ENCODE measurements at places on chromosomes 2 and 18.

DNA sequence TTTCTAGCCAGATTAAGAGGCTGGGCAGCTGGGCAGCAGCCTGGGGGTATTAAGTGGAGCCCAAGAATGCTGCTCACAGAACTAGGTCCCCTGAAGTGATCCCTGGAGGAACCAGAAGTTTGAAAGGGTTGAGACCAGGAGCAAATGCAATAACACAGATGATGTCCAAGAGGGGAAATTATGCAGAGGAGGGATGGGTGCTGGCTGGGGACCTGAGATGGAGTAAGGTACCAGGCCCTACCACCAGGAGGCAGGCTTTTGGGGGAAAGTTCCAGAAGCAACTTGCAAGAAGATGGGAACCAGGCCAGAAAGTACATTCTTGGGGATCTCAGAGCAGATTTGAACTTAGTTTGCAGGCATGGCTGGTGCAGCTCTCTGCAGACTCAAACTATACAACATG, 175.1 kb downstream of the NCK2 start:
- DNase-seq, result peak; percentile 36

DNA sequence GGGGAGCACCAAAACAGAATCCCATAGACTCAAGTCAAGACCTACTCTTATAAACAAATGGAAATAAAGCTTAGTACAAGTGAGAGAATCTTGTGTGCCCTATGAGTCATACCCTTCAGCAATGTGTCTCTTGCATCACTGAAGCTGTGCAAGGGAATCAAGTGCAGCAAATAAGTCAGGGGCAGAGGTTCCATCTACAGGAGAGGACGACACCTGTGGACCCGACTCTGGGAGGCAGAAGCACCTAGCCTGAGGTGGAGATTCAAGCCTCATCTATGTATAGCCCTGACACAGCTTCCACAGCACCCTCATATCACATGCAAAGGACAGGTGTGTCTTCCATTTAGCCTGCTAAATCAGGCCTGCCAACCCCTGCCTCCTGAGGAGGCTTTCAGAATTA, 298.2 kb downstream of the CNTNAP5 start:
- no peak for DNase-seq

GRCh38 chr2:224776795-224777558, 60.8 kb upstream of the CCDC195 start:
- no peak for DNase-seq

- DNase-seq, result no peak
These were observed 348.0 kb downstream of the GPD2 start for GRCh38 chr2:156784020-156784701.

DNA sequence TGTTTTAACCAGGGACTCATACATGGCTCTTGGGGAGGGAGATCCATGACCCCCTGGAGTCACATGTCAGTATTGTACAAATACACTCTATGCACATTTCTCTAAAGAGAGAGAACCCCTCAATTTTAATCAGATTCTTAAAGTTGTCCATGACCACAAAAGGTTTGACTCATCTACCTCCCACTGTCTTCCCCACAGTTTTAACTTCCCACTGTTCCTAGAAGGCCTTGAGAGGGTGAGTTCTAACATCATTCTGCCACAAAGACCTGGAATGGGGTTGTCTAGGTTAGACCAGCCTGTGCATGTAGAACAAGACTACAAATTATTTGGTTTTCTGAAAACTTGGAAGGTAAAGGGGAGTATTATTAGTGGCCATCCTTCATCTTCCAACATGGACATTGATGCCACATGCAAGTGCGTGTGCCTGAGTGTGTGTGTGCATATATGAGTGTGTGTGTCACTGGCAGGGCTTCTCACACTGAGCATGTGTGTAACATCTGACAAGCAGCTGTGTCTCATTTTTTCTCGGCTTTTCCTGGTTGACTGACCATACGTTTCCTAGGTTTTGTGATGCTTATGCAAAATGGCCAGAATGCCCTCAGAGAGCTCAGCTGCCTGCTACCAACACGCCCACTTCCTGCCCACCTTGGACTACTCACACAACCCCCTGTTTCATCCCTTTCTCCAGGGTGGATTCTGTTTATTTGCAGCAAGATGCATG, 94.6 kb upstream of the LGALSL start:
- DNase-seq, result peak; percentile 30

DNA sequence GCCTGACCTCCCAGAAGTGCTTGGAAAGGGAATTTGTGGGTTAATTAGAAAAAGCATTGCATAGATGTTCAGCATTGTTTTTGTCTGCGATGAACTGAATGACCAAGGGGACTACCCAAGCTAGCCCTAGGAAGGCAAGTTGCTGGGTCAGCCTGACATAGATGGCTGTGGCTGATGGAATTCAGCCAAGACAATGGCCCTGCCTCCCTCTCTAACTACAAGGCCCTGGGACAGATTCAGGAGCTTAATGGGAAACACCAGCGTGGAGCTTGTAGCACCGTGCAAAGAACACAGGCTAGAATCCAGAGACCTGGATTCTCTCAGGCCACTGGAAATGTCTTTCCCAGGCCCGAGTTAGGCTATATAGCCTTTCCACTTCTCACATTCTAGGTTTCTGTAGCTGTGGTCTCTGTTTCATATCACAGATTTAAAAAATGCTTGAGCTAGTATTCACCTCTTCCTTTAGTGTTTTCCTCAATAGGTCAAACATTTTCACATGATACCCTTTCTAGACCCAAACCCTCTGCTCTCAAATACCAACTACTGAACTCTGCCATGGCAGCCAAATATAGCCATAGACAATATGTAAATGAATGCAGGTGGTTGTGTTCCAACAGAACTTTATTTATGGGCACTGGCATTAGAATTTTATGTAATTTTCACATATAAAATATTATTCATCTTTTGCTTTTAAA, 294.3 kb upstream of the MEX3C start:
- DNase-seq, result no peak

DNA sequence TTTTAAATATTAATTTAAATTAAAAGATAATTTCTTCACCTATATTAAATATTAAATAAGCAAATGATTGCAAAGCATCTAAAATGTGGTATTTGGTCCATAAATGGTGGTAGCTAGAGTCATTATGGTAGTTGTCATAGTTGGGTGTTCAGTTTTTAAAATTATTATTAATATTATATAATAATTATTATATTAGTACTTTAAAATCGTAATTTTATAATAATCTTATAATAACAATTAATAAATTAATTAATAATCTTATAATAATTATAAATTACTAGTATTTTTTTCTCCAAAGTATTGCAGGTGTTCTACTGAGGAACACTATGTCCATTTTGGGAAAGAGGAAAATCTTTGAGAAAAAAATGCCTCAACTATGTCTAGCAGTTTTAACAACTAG, 835.5 kb upstream of the GCFC2 start:
- DNase-seq, result no peak

DNA sequence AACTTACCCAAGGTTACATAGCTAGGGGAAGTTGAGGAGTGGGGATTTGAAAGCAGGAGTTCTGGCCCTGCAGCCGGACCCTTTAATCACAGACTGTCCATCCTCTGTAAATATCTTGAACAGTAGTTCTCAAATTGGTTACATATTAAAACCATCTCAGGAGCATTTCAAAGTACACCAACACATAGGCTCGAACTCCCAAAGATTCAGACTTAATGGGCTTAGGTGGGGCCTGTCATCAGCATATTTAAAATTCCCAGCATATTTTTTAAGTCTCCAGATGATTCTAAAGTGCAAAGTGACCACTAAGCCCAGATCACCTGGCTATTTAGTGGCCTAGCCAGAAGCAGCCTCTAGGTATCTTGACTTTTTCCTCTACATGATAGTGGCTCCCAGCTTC, 192.2 kb downstream of the ZNF385B start:
- no peak for DNase-seq

GRCh38 chr2:43637030-43637803, at the start of gene PLEKHH2:
PLEKHH2 (plus strand) TSS chr2:43637260; CDS start chr2:43644674, 7,414 bp downstream.
- DNase-seq, result peak; percentile 80

- DNase-seq, result no peak
These were observed 20.4 kb downstream of the EDAR start for GRCh38 chr2:108968619-108969018.

- no peak for DNase-seq
These were observed 209.4 kb upstream of the SP5 start for GRCh38 chr2:170505631-170506275.

- DNase-seq, result no peak
These were observed 21.2 kb downstream of the TGFA start for GRCh38 chr2:70532244-70532935.

DNA sequence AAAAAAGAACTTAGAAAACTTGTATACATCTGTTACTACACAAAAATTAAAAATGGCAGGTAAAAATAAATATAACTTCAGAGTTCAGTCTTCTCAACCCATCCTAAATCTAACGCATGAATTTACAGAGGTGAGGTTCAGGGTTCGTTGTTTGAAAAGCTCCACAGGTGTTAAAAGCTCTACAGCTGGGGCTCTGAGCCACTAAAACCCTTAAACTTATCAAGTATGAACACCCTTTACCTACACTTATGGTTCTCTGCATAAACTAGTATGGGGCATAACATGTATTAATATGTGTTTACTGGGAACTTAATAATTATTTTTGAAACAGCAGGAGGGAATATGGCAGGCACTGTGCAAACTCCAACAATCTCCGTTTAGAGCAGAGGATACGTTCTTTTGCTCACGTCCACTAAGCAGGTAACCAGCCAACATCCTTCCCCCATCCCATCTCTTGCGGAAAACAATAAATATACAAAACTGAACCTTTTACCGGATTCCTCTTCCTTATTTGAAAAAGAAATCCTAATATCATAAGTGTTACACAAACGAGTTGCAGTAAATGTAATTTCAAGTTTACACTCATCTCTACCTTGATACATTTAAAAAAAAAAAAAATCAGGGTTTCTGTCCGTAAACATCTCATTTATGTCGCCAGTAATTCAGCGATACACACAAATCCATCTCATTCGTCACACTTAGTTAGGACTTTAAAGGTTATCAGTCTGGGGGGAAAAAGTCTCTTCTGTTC, 1.3 kb downstream of the PIAS2 start:
- no peak for DNase-seq

GRCh38 chr18:21040466-21040865, 71.1 kb downstream of the ROCK1 start:
- DNase-seq, result no peak

GRCh38 chr2:7722212-7722910, 805.1 kb downstream of the RNF144A start:
- DNase-seq, result no peak

DNA sequence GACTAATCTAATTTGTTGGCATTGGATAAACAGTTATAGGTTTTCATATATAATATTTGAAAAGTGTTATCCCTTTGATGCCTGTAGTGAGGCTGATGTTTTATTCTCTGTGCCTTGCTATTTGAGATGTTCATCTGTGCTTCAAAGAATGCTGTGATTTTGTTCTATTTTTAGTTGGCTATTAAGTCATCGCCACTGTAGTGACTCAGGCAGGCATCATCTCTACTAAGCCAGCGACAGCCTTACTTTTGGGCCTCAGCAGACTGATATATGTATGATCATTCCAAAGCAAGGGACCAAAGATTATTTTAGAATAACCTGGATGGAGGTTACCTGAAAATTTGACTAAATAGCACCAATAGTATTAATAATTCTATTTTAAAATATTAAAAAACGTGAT, 1674.5 kb upstream of the NXPH2 start:
- no peak for DNase-seq

GRCh38 chr2:203572316-203572715, 37.2 kb upstream of the RAPH1 start:
- DNase-seq, result no peak

- no peak for DNase-seq
These were observed 38.7 kb downstream of the PTGR3 start for GRCh38 chr18:75170022-75170789.

DNA sequence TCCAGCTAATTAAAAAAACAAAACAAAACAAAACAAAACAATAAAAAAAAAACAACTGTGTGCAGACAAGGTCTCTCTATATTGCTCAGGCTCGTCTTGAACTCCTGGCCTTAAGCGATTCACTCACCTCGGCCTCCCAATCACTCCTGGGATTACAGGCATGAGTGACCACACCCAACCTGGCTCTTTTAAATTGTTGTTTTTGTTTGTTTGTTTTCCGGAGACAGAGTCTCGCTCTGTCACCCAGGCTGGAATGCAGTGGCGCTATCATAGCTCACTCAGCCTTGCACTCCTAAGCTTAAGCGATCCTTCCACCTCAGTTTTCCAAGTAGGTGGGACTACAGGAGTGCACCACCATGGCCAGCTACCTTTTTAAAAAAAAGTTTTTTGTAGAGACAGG, 201.6 kb downstream of the EN1 start:
- DNase-seq, result no peak

DNA sequence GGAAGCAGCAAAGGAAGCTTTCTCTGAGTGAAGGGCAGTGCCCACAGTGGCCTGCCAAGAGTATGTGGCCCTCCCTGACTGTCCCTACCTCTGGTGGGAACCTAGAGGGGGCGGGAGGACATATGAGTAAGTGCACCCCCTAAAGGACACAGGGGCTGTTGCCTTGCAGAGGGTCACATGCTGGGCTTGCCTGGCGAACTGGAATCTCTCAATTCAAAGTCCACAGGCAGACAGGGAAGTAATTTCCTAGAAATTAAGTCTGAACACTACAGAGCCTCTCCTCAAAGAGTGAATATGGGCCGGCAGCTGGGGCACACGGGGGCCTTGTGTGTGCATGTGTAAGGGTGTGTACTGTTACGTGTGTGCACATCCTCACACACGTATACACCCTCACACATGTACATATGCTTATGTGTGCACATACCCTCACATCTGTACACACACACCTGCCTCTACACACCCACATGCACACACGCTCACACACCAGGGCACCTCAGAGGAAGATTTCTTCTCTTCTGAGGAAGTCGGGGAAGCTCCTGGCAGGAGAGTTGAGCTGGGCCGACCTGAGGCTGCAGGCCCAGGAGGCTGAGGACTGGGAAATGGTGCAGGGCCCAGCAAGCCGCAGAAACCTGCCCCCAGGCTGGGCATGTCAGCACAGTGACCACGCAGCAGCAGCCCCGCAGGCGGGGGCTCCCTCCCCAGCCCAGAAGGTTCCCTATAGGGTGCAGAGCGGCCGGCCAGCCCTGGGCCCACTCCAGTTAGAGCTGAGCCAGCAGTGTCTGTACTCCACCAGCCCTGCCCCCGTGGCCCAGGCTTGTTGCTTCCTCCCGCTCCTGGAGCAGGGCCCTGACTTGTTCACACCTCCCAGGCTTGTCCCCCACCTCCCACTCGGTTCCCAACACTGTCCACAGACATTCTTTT, 77.4 kb upstream of the TAF1B start:
- peak; percentile 68 for DNase-seq

- DNase-seq, result no peak
These were observed 65.2 kb upstream of the FIGN start for GRCh38 chr2:163800951-163801381.

DNA sequence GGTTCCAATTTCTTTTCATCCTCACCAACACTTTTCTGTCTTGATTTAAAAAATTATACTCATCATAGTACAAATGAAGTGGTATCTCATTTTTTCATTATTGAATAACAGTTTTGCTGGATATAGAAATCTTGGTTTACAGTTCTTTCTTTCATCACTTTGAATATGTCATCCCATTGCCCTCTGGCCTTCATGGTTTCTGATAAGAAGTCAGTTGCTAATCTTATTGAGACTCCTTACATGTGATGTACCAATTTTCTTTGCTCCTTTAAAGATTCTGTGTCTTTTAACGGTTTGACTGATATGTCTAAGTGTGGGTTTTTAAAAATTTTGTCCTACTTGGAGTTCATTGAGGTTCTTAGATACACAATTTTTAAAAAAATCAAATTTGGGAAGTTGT, 35.0 kb downstream of the SLC3A1 start:
- no peak for DNase-seq

- DNase-seq, result no peak
These were observed 24.3 kb downstream of the SMAD7 start for GRCh38 chr18:48926420-48926857.

- peak; percentile 85 for DNase-seq
These were observed 37.0 kb downstream of the NIFK start for GRCh38 chr2:121699421-121700333.

Data from suppressor macrophage (primary cell).